ENCODE measurements at places on chromosomes 5 and 9.

GRCh38 chr5:81552852-81553566 lies 159.1 kb upstream of the ACOT12 start:
- no peak for DNase-seq

- no peak for DNase-seq
Measured at GRCh38 chr5:171906703-171907590, 99.5 kb downstream of the FBXW11 start.

DNA sequence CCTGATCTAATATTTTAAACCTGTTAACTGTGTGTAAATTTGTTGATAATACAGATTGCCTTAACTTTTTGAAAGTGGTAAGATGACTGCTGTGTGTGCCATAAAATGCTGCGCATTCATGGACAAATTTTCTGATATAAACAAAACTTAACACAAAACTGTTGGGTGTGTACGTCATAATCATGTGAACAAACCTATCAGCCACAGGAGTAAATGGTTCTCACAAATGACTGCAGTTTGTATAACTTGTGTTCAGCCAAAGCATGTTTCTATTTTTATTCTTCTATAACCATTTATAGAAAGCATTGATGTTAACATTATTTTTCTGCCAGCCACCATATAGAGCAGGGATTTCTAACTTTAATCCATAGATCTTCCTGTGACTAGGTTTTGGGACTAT lies 21.5 kb downstream of the CAMK4 start:
- DNase-seq = no peak

GRCh38 chr5:81247441-81247972 lies 14.4 kb downstream of the CKMT2 start:
- DNase-seq = no peak

DNA sequence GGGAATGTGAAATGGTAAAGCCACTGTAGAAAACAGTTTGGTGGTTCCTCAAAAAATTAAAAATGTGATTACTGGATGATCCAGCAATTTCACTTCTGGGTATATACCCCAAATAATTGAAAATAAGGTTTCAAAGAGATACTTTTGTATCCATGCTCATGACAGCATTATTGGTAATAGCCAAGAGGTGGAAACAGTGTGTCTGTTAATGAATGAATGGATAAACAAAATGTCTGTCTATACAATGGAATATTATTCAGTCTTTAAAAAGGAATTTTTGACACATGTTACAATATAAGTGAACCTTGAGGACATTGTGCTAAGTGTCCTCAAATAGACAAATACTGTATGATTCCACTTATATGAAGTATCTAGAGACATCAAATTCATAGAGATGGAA lies 40.1 kb downstream of the NUP214 start:
- DNase-seq = no peak

DNA sequence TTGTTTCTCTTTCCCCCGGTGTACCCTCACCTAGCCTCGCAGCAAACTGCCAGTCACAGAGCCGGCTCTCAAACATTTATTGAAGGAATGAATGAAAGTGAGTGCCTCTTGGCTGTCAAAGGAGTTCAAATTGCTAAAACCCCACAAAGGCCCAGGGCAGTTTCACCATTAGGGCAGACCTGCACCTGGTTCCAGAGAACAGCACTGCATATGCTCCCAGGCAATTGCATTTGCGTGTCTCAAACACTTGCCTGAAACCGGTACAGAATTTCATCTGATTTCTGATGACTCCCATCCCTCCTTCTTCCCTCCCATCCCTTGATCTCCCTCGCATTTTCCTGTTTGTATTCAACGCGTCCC lies 165.6 kb upstream of the ZNF462 start:
- no peak for DNase-seq

DNA sequence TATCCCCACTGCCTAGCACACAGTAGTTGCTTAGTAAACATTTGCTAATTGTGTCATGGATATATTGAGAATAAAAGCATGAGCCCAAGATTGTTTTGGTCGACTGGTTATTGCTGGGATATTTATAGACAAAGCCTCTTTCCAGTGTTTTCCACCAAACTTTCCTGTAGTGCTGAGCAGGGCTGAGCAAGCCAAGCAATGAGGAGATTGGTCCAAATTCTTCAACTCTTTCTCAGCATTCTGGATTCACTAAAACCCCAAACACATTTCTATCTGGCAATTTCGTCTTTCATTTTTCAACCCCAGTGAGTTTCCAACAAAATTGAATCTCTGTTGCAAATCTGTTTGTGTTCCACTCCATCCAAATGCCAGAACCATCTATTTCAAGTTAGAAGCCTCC lies 31.9 kb upstream of the TARS1 start:
- no peak for DNase-seq

DNA sequence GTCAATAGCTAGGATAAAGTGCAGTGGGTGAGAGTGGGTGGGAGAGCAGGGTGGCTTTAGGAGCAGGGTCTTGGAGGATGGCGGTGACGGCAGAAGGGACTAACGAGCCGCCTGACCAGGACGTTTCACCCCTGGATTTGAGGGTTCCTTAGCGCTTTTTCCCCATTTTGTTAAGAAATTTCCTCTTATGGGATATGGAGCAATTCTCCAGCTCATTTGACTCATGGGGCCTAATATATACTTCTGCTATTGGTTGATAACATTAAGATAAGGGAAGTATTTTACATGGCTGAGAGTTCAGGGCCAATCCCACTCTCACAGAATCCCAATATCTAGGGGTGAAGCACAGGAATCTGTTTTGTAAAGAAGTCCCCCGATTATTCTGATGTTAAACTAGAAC lies 17.6 kb downstream of the CD180 start:
- DNase-seq = no peak

GRCh38 chr5:103410172-103410571 lies 151.6 kb downstream of the MACIR start:
- no peak for DNase-seq

DNA sequence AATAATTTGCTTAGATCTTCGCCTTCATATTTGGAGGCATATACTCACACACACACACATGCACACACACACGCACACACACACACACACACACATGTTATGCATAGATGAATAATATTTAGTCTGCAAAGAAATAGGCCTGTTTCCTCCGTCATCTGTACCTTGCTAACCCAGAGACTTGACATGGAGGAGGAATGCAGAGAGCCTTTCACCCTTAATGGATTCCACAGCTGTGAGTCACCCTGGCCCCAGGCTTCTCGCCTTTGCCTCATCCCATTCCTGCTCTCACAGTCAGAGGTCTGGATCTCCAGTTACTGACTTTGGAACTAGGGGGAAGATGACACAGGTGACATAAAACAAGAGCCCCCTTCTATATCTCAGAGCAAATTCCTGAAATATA lies 29.7 kb downstream of the ZNF462 start:
- DNase-seq = no peak

DNA sequence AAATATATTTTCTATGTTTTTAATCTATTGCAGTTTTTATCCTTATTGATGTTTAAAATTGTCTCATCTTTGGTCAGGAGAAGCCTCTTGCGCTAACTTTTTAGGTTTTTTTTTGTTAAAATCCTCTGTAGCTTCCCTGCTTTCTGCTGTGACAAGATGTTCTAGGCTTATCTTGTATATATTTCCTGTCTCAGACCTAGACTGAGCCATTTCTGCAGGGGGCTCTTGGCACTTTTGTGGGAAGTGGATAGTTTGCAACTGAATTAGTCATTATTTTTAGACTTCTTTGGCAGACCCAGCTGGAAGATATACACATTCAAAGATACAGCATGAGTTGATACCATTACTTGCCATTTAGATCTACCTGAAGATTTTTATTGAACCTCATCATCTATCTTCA lies 28.8 kb downstream of the TCERG1 start:
- no peak for DNase-seq

DNA sequence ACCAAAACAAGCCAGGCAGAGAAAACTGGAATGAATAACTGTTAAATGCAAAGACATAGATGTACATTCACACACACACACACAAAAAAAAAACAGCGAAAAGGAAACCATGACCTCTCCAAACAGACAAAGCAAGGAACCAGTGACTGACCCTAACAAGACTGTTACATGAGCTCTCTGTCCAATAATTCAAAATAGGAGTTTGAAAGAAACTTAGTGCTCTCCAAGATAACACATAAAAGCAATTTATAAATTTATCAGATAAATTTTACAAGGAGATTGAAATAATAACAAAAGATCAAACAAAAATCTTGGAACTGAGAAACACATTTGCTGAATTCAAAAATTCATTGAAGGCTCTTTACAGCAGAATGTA lies 423.5 kb upstream of the RGMB start:
- no peak for DNase-seq

GRCh38 chr9:3865141-3865772 lies 339.5 kb upstream of the RFX3 start:
- DNase-seq = no peak
